Stimulated activated CD8-positive, alpha-beta memory T cell treated with anti-CD3 and anti-CD28 coated beads, Interleukin-4, amount 100 ng/mL, for 4 hours (primary cell): ENCODE measurements at places on chromosomes 6 and 20.

DNA sequence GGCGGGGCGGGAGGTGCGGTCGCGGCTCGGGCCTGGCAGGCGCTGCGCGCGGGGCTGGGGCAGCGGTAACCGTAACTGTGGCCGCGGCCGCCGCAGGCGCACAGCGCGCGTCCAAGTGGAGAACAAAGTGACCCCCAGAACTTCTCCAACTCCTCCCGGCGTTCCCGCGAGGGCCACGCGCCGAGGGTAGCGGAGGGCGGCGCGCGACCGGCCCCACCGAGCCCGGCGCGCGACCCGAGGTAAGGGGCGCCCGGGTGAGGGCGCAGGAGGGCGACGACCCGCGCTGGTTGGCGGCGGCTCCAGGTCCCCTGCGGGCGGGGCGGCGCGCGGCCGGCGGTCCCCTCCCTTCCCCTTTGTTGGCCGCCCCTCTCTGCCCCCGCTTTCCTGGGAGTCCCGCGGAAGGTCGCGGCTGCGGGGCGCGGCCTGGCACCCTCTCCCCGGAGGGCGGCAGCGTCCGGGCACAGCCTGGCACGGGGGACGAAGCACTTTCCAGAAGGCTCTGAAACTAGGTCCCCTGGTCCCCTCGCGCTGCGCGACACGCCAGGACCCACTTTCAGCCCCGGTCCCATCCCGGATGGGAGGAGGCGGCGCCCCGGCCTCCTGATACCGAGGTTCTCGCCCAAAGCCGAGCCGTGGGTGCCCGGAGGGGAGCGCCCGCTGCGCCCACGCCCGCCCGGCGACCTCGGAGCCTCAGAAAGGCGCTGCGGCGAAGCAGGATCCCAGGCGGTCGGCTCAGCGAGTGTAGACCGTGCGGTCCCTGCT is at the start of gene TIAM2:
TIAM2 (plus strand) TSS at position 62 of the 762 bp plus-strand sequence. CDS start 133,909 bp downstream, outside the sequence.
- no peak for DNase-seq

- no peak for DNase-seq
Observed at GRCh38 chr6:66553441-66553840, 846.4 kb upstream of the EYS start.

- no peak for DNase-seq
Observed at GRCh38 chr20:45581702-45582101, 2.6 kb upstream of the WFDC8 start.

- no peak for DNase-seq
Observed at GRCh38 chr6:92647630-92648029, 771.7 kb downstream of the EPHA7 start.

DNA sequence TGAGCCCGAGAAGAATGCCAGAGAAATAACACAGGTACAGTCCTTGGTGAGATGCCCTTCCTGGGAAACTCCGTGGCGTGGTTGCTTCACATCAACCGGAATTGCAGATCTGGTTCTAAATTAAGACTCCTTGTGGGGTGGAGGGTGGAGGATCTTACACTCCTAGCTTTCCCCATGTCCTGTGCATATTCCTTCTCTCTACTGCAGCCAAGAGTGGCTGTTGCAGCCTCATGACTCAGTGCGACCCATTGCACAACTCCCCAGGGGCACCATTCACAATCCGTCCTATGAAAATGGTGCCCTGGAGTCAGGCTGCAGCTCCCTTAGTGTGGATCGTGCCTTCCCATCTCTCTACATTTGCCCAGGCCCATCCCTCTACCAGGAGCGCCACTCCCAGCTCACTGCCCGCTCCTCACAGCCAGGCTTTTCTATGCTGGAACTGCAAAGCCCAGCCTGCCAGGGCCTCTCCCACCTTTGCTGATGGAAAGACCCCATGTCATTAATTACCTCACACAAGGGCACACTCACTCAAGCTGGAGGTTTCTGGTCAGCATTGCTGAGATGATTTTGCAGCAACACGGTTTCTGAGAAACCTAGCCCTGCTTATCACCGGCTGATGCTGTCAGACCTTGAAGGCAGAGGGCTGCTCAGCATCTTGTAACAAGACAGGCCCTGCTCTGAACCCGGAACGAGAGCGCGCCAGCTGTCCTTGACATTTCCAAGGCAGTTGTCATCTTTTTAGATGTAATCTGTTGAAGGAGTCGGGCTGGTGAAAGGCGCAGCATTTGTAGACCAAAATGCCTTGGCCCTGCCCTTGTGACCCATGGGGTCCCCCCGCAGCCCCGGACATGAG is 39.7 kb downstream of the SIRPA start:
- no peak for DNase-seq

GRCh38 chr20:8390037-8390433 is 258.0 kb downstream of the PLCB1 start:
- no peak for DNase-seq

- DNase-seq = no peak
Observed at GRCh38 chr20:59807909-59808728, 125.3 kb downstream of the SYCP2 start.

DNA sequence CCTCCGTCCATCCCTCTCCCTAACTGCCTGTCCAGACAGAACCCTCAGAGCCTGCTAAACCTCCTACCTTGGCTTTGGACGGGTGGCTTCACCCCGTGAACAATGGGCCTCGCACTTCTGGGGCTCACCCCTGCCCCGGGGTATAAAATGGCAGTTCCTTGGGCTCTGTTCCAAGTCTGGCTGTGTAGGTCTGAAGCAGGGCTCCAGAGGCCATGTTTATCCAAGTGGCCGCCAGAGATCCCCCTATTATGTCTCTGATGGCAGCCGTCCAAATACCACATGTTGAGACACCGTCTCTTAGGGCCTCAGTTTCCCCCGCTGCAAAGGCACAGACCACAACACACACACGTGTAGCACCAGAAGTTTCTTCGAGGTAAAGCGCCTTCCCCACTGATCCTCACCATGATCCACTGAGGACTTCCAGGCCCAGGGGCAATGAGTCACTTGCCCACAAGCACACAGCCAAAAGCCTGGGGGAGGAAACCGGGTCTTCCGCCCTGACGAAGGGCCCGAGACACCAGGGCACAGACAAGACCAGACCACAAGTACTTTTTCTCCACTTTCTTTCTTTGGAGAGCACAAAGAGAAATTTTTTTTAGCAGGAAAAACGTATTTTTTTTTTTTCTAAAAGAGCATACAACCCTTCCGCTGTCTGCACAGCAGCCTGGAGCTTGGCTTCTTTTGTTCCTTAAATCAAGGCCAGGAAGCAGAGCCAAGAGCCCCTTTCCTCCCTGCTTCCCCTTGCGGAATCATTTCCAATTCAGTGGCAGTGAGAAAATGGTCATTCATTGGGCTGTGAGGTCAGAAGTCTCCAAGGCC is 11.8 kb downstream of the CPNE5 start:
- DNase-seq = no peak

- DNase-seq = no peak
Observed at GRCh38 chr6:13526727-13527670, 39.6 kb upstream of the GFOD1 start.

DNA sequence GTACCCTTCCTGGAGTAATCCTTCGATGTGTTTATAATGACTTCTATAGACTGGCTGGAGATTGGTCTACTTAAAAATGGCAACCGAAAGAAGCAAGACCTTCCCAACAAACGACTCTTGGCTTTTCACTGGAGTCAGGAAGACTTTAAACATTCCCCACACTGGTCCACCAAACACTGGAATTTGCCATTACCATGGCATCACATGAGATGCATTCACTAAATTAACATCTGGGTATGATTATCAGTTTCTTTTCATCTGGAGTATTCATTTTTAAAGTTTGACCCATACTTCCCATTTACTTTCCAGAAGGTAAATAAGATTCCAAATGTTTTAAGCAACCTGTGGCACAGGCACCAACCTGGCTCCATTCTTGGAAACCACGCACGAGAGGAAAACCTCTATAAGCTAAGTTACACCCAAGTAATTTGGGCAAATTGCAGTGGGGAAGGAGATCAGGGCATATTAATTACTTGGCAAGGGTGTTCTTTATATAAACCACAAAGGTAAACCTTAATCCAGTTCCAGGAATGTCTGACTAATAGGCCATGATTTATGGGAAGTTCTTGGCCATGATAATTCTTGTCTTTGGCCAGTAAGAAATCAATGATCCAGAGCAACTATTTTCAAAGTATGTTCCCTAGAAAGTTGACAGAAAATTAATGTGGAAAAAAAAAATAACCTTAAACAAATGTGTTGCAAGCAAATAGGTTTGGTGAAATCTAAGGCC is 190.0 kb upstream of the COL21A1 start:
- no peak for DNase-seq

GRCh38 chr6:125004198-125004597 is 42.0 kb downstream of the RNF217 start:
- DNase-seq = no peak

DNA sequence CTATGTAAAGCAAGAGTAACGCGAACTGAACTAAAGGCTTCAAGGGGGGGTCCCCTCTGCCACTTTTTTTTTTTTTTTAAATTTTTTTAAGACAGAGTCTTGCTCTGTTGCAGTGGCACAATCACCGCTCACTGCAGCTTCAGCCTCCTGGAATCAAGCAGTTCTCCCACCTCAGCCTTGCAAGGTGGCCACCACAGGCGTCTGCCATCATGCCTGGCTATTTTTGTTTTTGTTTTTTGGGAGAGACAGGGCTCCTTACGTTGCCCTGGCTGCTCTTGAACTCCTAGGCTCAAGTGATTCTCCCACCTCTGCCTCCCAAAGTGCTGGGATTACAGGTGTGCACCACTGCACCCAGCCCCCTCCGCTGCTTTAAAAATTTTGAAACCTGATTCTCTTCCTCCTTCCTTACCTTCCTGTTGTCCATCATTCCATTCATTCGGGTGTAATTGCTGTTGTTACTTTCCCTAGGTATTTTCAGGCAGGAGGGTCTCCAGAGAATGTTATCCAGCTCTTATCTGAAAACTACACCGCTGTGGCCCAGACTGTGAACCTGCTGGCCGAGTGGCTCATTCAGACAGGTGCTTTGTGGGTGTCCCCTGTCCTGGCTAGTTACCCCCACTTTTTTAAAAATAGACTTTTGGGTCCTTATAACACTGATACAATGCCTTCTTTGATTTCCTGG is 5.4 kb downstream of the NELFCD start:
- DNase-seq = no peak

DNA sequence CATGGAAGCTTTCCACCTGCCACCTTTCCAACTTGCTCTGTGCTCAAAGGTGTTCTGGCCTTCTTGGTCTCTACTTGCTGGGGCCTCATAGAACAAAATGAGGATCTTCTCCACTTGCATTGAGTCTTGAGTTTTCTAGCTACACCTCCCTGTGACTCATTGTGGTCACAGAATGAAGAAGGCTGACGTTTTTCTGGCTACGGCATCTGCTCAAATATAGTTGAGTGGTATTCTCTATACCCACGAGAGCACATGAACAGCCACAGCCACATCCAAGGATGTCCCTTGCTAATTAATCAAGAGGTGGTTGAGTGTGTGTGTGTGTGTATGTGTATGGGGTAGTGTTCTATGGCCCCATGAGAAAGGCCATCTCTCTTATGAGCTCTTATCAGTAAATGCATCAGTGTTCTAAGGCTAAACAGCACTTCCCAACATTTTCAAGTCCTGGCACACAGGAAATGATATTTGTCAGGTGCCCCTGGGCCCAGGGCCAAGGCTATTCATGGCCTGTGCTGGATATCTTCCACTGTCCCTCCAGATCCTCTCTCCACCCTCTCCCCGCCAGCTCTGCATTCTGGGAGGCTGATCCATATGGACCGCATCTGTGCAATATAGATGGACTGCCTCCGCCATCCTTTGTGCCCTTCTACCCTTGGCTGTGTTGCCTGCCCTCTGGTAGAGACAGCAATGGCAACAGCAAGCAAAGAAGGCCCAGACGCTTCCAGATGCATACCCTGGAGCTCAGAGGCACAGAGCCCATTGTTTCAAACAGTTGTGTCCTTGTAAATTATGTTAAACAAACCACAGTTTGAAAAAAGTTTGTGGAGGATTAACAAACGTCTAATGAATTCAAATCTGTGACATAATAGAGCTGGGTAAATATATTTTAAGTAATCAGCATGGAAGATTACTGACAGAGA is 150.2 kb downstream of the LRFN2 start:
- DNase-seq = no peak

- DNase-seq = no peak
Observed at GRCh38 chr20:64048402-64049044, 916 bp downstream of the SOX18 start.

- peak; percentile 16 for DNase-seq
Observed at GRCh38 chr20:4108495-4109306, 93.3 kb upstream of the RNF24 start.

- DNase-seq = no peak
Observed at GRCh38 chr6:37222125-37222967, 35.2 kb upstream of the TBC1D22B start.

GRCh38 chr20:48635791-48636267 is 192.0 kb downstream of the PREX1 start:
- no peak for DNase-seq

GRCh38 chr6:37021356-37022129 is 16.1 kb downstream of the FGD2 start:
- peak; percentile 27 for DNase-seq

DNA sequence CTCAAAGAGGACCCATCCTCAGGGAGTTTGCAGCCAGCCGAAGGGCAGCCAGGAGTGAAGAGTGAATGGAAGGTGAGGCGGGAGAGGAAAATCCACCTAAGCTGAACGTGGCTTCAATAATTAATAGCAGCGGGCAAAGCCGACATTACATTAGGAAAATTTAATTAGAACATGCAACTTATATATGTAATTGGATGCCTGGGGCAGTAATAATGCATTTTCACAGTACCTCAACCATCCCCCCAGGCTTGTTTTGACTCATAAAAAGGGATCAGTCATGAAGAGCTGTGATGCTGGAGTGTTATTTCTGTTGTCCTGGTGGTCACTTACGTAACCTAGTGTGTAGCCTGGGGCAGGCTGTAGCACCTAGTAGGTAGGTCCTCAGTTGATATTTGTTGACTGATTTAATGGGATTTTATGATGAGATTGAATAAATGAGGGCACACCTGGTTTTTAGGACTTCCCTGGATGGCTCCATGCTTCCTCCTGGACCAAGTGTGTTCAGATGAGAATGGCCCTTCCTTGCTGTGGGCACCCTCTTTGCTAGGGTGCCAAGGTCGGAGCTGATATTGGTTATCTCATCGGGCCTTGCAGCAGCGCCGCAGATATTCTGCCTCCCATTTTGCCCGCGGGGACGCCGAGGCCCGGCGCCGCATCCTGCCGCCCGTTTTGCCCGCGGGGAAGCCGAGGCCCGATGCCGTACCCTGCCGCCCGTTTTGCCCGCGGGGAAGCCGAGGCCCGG is 128.8 kb downstream of the CDH26 start:
- no peak for DNase-seq
